Putamen (tissue), 1 donor: ENCODE measurements at places on chromosomes 4 and X.

DNA sequence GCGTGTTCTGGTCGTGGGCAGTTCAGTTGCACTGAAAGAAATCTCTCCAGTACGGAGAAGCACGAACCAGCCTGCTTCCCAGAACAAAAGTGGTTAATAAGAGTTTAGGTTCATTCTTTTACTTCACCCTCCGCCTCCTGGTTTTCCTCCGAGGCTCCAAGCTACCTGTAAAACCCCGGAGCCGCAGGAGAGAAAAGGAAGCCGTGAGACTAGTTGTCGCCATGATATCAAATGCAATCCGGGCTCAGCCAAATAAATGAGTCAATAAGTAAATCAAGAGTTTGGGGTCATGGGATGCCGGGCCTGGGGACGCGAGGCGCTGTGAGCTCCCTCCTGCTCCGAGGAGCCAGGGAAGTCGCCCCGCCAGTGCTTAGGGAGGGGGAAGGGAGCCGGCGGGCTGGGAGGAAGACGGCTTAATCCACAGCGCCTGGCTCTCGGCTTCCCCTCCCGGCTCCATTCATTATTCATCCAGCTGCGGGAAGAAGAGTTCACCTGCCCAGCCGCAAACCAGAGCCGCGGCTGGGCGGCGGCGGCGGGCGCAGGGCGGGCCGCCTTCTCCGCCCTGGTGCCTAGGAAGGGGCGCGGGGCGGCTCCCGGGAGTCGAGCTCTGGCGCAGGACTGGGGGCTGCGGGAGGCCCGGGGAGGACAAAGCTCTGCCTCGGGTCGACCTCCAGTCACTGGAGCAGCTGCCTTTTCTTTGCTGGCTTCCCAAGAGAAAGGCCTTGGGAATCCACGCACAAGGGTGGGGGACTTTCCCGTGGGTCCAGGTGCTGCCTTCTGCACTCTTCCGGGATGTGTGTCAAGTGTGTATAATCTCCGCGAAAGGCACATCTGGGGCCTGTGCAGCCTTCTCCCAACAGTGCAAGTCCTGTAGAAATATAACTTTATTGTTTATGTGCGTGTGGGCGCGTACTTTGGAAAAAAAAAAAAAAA lies 1.7 kb downstream of the FRAS1 start:
- DNase-seq: peak; percentile 26

GRCh38 chr4:85777908-85778631 lies 303.1 kb downstream of the ARHGAP24 start:
- DNase-seq: no peak

- DNase-seq: no peak
Observed at GRCh38 chr4:61312526-61312925, 112.4 kb downstream of the ADGRL3 start.

GRCh38 chrX:70030301-70030767 lies 19.4 kb downstream of the AWAT2 start:
- DNase-seq: peak; percentile 20

DNA sequence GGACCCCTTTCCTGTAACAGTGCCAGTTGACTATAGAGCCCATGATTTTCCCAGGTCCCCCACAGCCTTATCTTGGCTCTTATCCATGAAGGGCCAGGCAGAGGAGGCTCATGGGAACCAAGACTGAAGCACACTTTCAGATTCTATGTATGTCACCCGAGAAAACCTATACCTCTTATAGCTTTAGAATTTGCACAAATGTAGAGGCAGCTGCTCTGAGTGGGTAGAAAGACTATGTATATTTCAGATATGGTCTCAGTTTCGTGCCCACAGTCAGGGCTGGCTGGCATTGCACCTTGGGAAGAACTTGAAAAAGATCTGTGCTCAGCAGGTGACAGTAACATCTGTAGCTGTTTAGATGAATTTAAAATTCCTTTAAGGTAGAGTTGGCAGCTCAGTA lies 8.3 kb upstream of the LNX1 start:
- DNase-seq: no peak

DNA sequence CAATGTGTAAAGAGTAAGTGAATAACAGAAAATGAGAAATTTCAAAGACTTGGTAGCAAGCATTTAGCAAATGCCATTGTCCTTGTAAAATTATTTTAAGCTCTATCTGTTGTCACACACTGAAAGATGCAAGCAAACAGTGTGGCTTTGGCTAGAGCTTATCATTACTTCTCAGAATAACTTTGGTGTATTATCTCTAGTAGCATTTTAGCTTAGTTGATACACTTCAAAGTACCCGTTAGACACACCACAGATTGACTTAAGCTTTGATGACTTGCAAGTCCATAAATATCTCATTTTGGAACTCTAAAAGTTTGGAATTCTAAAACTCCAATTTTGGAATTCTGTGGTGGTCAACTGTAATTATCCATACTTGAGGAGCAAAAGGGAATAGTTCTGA lies 98.6 kb downstream of the PDLIM5 start:
- DNase-seq: no peak

GRCh38 chr4:81307991-81308390 lies 93.0 kb upstream of the PRKG2 start:
- no peak for DNase-seq

DNA sequence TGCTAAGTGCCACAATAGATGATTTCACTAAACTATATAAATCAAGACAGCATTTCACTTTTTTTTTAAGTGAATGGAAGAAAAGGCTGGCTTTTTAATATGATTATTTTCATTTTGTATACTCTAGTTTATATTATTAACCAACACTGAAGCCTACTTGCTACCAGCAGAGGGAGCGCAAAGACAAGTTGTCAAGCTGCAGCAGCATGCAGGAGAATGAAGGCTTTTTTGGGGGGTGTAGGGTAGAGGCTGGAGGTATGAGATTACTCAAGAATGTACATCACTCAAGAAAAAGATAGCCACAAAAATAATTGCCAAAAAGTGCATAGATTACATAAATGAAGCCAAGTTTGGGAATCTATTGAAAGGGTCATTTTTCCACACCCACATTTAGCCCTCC lies 519.5 kb downstream of the FGF13 start:
- DNase-seq: no peak

DNA sequence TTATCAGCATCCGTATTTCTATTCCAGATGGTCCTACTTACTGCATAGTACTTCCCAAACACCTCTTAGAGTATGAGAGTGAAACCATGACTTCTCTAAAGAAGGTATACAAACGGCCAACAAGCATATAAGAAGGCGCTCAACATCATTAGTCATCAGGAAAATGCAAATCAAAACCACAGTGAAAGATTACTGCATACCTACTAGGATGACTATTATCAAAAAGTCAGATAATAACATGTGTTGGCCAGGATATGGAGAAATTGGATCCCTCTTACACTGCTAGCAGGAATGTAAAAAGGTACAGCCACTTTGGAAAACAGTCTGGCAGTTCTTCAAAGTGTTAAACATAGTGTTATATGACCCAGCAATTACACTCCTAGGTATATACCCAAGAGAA lies 215.3 kb upstream of the CXorf66 start:
- DNase-seq: no peak

DNA sequence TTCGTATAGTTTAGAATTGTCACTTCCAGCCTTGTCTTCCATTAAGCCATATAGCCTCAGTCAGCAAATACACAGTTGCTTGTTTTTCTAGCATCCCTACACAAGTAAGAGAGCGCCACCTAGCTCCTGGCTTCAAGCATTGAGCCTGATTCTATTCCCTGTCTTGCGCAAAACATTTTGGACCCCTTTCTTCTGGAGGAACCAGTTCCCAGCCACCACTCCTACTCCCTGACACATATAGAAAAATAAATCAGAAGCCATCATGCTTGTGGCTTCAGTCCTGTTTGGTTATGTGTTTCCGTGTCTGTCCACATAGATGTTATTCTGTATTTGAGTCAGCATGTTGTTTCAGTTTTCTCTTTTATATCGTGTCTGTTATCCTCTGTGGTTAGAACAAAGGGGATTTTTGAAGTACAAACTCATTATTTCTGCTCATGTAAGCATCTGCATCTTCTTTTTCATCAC lies 59.9 kb downstream of the GK start:
- DNase-seq: no peak

- DNase-seq: no peak
Observed at GRCh38 chr4:1470816-1471442, 64.7 kb upstream of the NKX1-1 start.

GRCh38 chr4:137934911-137935310 lies 307.2 kb downstream of the SLC7A11 start:
- no peak for DNase-seq
